ENCODE measurements at places on chromosomes 6 and 20.

GRCh38 chr6:14072084-14072483 is 45.5 kb upstream of the CD83 start:
- DNase-seq: no peak

GRCh38 chr6:153090241-153090930 is 40.7 kb downstream of the RGS17 start:
- DNase-seq: no peak

- DNase-seq: no peak
Measured at GRCh38 chr6:160279850-160280249, 21.2 kb upstream of the SLC22A2 start.

- no peak for DNase-seq
Measured at GRCh38 chr6:107894809-107895396, 63.1 kb downstream of the SEC63 start.

DNA sequence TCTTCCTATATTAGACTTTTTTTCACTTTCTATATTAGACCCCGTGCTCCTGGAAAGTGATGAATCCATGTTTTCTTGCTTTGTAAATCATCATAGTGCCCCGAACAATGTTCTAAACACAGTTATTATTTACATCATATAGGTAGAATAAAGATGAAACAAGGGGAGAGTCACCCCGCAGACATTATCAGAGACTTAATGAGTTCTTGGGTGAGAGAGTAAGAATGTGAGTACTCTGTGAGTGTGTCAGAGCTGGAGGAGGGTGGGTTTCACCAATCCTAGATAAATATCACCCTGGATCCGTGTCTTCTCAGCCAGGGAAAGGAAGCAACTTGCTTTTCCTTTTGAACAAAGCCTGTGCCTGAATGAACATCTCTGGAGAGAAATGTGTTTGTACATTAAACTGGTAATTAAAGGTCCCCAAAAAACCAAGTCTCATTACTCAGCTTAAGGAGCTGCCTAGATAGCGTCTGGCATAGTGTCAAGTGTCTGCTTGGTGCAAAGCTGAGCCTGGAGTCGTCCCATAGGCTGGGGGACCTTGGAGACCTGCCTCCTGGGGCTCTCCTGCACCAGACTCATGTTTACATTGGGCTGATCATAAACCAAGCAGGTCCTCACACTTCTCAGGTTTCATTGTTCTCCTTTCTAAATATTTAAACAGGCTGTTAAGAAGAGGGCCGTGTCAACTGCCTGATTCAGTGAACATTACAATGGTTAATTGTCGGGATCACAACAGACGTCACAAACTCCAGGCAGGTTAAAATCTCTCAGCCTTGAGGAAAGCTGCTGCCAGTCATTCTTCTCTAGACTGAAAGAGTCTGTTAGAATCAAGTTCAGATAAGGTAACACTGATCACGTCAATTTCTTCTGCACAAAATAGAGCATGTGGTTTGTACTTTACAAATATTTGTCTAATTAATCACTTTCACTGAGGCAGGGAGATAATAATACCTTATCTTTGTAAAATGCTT is 179.7 kb upstream of the MYLIP start:
- no peak for DNase-seq

GRCh38 chr6:89471287-89471867 is 38.4 kb downstream of the ANKRD6 start:
- DNase-seq: no peak

DNA sequence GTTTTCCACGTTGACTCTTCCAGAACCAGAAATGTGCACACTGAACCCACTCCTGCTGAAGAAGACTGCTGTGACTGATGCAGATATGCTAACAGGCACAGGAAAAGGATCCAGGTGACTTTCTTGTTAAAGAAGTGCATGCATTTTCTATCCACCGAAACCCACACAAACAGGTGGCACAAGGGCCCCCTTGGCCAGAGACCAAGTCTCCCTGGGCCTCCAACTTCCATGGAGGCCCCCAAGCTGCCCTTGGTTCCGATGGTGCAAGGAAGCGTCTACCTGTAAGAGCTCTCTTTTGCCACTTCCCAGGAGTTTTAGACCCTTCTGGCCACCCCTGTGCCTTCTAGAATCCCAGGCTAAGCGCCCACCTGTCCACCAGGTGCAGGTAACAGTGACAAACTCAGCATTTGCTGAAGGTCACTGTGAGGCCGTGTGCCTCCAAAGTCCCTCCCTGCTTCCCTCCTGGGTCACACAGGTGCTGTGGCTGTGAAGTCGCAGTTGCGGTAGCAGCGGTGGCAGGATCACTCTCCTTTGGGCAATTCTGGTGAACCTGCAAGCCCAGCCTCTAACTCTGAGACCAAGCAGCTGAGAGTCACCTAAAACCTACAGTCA is 134.8 kb downstream of the PXDC1 start:
- DNase-seq: no peak

GRCh38 chr20:39699166-39699725 is 737.1 kb downstream of the DHX35 start:
- DNase-seq: no peak

DNA sequence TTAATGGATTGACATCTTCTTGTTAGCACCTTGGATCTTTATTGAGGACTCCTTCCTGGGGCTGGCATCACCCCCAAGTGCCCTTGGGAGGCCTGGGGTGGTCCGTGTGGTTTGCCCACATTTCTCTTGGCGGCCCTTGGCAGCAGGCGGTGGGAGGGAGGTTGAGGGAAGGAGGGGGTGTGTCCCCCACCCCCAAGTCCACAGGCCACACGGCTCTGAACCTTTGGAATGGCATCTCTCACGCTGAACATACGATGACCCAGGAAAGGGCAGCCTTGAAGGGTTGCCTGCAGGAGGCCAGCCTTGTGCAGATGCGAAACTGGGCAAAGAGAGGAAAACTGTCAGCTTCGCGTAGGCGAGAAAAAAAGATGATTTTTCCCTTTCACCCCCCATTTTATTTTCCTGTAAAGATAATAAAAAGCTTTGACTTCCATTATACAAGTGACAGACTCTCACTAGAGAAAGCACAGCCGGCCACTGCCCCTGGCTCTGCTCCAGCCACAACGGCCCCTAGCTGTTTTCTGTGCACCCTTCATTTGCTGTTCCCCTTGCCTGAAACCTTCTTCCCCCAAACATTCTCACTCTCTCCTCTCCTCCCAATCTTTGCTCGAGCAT is 56.2 kb downstream of the SLC2A10 start:
- DNase-seq: no peak

GRCh38 chr6:28446818-28447511 is 3.7 kb upstream of the ZSCAN23 start:
- DNase-seq: no peak
